ENCODE measurements at places on chromosomes 7 and 10.

GRCh38 chr7:102310414-102310815 lies 23.7 kb downstream of the SH2B2 start:
- DNase-seq, result no peak

DNA sequence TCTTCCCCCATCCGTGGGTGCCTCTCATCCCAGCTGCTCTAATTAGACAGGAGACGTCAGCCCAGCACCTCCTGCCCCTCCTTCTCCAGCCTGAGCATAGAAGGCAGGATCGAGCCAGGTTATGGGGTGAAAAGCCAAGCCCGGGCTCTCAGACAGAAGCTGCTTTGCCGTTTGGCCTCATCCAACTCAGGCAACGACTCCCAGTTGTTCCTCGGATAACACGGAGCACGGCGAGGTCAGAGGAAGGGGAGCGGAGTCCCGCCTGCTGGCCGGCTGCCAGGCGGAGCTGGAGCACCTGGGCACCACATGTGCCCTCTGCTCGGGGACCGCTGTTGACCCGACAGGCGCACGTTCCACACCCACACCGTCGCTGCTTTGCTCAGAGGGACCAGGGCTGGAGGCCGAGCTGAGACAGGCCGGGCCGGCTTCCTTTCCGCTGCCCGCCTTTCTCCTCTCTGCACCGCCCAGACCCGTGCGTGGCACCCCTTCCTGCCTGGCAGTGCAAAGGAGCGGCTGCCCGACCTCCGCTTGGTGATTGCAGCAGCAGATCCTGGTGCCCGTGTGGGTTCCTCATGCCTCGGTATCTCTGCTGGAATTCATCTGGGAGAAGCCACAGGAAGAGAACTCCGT lies 21.6 kb upstream of the UNCX start:
- no peak for DNase-seq

DNA sequence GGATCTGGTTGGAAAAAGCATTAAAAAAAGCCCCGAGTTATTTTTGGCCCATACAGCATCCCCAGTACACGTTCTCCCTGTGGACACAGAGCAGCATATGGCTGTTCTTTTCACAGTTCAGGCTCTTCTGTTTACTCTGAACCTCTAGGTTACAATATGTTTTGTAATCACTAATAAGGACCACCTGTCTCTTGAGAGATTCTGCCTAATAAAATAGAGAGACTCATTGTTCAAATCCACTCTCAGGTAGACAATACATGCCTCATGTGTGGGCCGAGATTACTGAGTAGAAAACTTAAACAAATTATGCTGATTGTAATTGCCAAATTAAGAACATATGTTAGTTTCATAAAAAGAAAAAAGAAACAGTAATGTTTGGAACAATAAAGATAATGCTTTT lies 647.7 kb downstream of the GRM8 start:
- DNase-seq, result no peak

DNA sequence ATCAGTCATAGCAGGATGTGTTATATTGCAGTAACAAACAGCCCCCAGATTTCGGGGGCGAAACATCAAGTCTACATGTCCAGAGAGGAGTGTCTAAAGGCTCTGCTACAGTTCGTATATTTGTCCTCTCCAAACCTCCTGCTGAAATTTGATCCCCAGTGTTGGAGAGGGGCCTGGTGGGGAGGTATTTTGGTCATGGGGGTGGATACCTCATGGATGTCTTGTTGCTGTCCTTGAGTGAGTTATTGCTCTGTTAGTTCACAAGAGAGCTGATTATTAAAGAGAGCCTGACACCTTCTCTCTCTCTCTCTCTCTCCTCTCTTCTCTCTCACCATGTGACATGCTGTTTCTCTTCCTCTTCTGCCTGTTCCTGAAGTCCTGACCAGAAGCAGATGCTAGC lies 343.7 kb downstream of the TCERG1L start:
- DNase-seq, result no peak

DNA sequence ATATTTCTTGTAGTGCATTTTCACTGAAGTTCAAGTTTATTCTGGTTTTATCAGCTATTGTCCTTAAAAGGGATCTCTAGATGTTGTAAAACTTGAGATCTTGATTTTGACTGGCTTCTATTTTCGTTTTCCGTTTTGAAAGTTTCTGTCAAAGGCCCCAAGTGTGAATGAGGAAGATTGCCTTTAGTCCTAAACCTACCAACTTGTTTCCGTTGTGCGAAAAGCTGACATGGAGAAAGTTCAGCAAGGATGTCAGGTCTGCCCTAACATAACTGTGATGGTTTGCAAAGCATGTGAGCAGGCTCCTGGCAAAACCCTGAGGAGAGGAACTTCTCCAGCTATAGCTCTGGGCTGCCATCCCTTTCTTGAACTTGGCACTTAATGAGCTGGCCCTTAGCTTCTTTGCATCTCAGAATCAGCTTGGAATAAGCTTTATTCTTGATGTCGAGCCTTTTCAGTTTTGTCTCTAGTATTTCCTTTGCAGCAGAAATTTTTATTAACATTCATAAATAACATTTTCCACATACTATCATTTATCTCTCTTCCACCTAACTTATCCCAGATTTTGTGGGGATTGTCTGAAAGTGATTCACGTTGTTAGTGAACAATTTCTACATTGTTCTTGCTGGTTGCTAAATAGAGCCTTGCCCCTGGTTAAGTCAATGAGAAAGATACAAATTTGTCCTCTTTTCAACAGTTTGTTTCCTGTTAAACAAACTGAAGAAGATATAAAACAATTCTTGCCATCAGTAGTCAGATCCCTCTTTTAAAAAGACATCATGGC lies 559.4 kb downstream of the SUGCT start:
- DNase-seq, result no peak

DNA sequence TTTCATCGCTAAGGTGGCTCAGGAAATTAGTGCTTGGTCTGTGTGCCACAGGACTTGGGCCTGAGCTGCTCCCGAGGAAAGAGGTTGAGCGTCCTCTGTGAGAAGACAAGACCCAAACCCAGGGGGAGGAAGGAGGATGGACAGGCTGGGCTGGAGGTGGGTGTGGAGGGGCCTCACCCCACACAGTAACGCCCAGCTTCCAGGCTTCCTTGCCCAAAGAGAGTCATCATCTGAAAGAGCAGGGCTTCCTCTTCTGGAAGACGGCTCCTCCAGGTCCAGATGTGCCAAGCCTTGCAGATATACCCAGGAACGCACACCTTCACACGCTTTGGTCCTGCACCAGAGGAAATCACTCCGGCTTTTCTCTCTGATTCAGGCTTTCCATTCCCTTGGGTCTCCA lies 127.8 kb upstream of the MGMT start:
- DNase-seq, result no peak

DNA sequence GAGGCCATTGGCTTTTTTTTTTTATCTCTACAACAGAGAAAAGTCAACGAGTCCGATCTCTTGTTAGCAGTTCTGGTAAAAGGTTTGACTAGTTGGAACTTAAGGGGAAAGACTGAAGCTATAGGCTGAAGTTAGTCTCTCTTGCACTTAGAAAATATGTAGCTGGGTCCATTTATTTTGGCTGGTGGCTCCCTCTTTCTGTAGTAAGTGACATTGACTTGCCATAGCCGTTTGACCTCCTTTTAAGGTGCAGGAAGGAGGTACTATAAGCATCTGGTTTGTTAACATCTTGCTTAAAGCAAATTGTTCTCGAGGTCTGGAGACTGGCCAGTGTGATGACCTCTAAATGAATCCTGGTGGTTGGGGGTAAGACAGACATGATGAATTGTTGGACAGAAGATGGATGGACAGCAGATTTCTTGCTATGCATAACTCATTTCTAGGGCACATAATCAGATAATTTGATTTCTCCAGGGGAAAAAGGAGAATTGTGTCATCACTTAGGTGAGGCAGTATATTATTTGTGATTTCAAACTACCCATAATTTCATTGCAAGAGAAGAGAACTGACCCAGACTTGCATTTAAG lies 356.3 kb upstream of the GALNT17 start:
- no peak for DNase-seq

DNA sequence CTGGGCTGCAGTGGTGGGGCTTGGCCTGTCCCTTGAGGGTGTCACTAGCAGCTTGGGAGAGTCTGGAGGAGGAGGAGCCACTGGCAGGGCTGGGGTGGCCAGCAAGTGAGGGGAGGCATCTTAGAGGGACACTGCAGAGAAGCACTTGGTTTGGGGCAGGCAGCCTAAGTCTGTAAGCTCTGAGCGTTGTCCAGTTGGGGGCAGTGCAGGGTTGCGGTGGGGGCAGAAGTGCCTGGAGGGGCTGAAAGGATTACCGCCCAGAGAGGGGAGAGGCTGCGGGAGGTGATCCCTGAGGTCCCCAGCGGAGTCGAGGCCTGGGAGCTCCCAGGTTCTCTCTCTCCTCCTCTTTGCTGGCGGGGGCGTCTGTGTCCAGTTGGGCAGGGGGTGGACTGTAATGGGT lies 7.4 kb downstream of the ADCYAP1R1 start:
- no peak for DNase-seq

- DNase-seq, result no peak
These were observed 19.6 kb downstream of the NRG3 start for GRCh38 chr10:81894616-81895015.

GRCh38 chr10:64508029-64508661 lies 986.9 kb downstream of the REEP3 start:
- no peak for DNase-seq

GRCh38 chr7:128168667-128169210 lies 72.3 kb upstream of the LEP start:
- peak; percentile 39 for DNase-seq

DNA sequence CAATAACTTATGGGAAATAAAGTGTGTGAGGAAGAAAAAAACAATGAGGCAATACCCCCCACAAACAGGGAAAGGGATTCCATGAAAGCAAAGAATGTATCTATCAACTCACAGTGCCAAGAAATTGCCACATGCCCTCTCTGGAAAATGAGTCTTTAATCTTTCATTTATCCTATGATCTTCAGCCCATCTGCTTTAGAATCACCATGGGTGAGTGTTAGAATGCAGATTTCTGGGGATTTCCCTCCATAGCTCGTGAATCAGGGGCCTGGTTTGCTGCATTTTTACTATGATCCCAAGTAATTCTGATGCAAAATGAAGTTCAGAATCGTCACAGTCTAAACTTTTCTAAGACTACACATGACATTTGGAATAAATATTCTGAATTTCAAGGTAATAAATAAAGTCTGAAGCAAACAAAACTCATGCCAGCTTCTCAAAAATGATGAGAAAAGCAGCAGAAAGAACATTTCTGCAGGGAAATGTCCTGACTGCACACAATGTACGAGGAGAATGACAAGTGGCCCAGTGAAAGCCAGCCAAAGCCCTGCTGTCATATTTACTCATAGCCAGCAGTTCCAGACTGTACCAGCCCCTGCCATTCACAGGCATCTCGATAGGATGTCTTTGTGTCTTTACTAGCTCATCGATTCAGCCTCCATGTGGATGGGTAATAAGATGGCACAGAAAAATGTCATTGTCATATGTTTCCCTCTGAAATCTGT lies 167.1 kb downstream of the ELMO1 start:
- no peak for DNase-seq

DNA sequence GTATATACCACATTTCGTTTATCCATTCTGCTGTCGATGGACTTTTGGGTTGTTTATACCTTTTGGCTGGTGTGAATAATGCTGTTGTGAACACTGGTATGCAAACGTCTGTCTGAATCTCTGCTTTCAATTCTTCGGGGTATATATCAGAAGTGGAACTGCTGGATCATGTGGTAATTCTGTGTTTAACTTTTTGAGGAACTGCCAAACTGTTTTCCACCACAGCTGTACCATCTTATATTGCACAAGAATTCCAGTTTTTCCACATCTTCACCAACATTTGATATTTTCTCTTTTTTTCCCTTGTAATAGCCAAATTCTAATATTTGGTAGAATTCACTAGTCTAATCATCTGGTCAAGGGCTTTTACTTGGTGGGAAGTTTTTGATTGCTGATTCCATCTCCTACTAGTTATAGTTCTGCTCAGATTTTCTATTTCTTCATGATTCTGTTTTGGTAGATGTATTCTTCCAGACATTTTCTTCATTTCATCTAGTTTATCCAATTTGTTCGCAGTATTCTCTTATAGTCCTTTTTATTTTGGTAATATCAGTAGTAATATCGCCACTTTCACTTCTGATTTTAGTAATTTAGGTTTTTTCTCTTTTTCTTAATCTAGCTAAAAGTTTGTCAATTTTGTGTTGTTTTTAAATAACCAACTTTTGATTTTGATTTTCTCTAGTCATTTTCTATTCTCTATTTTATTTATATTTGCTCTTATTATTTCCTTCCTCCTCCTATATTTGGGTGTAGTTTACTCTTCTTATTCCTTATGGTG lies 271.2 kb downstream of the ZEB1 start:
- no peak for DNase-seq

- DNase-seq, result no peak
These were observed 11.0 kb downstream of the GLCCI1 start for GRCh38 chr7:7979558-7979957.

- no peak for DNase-seq
These were observed 586.1 kb downstream of the SDK1 start for GRCh38 chr7:3887096-3887690.

DNA sequence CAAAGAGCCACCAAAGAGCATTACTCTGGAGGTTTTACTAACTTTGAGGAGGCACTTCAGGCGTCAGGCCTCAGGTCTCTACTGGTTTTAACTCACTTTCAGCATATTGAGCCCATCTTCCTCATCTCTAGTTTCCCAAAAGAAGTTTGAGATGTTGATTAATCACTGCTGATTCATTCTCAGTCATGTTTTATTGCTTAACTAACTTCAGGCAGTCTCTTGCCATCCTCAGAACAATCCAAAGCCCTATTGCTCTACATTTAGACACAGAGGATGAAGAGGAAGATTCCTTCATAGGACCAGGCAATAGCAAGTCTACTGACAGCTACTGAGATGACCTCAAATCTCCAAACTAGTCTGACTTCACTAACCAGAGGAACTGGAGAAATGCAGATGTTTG lies 39.1 kb upstream of the BET1 start:
- no peak for DNase-seq

DNA sequence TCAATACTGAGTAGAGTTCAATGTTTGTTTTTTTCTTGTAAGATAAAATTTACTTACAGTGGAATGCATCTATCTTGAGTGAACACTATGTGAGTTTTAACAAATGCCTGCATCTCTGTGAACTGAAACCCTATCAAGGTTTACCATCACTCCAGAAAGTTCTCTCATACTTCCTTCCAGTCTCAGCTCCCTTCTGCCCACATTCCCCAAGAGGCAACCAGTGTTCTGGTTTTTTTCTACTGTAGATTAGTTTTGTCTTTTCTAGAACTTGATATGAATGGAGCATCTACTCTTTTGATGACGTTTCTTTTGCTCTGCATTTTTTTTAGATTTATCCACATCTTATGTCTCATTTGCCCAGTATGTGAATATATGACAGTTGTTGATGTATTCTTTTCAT lies 17.1 kb downstream of the WIPI2 start:
- no peak for DNase-seq

DNA sequence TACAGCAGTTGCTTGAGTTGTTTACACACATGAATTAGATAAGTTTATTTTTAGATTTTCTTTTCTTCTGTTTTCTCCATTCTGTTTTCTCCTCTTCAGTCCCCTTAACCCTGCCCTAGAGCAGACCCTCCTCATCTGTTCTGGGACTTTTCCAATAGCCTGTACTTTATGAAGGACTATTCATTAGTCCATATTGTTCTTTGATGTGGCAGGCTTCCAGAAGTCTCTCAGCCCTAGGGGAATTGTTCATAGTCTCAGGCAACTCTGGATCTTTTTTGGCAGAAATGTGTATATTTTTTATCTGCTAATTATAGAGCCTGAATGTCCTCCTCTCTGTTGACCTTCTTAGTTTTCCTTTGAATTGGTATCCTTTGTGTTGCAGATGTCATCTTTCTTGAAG lies 25.4 kb downstream of the KAT6B start:
- DNase-seq, result no peak

All from hindlimb muscle (tissue), 1 donor.